ENCODE measurements at places on chromosomes 12 and 14.

DNA sequence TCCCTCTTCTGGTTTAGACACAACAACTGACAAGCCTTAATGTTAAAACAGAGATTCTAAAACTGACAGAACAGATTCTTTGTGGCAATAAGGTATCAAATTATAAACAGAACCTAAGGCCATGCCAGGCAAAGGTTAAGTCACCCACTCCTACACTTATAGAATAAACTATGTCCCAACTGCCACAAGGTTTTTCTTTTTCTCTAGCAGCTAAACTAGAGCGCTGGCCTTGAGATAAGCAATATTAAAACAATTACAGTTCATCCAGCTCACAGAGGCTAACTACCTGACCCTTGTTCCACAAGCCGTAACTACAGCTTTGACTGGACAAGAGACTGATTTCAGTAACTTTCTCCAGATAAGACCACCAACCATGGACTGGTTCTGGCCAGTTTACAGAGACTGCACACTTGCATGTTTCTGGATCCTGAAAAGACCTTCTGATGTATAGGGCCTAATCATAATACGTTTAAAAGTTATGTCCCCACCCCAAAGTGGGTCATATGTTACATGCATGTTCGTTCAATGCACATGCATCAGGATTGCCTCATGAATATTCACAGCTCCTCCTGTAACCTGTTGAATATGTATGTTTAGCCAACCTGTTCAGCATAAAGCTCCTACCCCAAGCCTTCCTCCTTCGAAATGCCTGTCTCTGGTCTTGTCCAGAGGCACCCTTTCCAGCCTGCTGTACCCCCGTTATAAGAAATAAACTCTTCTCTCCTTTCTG, 61.9 kb upstream of the VASH1 start:
- no peak for DNase-seq

DNA sequence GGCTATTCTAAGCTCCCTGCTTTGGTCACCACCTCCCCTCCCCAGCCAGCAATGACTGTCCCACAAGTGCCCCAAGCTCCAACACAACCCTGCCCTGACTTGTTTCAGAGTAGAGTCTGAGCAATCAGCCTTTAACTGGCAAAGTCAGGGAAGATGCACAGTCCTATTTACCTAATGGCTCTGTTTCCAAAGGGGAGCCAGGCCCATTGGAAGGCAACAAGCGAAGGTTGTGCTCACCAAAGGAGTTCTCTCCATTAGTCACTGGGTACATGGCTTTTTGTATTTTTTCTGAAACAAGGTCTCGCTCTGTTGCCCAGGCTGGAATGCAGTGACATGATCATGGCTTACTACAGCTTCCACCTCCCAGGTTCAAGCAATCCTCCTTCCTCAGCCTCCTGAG, 267.1 kb upstream of the CRY1 start:
- DNase-seq: no peak

GRCh38 chr14:87081004-87081403, 912.0 kb downstream of the GALC start:
- no peak for DNase-seq

GRCh38 chr12:113276946-113277500, 55.8 kb downstream of the TPCN1 start:
- DNase-seq: no peak

DNA sequence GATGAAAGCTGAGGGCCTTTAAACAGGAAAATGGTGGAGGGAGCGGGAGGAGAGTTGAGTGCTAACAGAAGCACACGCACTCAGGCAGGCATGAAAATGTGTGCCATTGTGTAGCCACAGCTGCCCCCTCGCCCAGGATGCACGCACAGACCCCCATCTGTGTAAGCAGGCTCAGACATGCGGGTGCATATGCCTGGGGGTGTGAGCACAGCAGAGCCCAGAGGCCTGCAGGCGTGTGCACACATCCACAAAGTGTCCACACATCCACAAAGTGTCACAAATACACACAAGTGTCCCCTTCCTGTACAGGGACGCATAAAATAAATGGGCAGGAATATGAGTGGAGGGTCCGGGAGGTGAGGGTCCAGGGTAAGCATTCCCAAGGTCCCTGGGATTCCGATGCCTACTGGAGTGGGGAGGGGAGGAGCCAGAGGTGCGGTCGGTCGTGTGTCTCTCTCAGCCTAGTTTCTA, 805 bp upstream of the KRT7 start:
- no peak for DNase-seq

DNA sequence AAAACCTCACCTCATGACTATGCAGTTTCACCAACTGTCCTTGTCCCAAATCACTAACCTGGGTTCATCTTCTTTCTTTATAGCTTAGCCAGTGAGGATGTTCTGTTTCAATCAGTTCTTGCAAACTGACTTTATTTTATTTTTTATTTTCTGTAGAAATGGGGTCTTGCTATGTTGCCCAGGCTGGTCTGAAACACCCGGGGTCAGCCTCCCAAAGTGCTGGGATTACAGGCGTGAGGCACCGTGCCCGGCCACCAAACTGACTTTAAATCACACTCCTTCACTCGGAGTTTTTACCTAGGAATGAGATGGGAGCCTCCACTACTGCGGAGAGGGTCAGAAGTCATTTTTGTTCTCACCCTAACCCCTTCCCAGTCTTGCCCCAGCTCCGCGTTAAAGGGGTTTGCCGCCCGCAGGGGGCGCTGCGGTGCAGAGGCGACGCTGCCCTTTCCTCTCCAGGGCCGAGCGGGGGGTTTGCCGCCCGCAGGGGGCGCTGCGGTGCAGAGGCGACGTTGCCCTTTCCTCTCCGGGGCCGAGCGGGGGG, 7.0 kb upstream of the B4GALNT3 start:
- no peak for DNase-seq

GRCh38 chr12:15767301-15767700, 21.9 kb downstream of the EPS8 start:
- DNase-seq: no peak

DNA sequence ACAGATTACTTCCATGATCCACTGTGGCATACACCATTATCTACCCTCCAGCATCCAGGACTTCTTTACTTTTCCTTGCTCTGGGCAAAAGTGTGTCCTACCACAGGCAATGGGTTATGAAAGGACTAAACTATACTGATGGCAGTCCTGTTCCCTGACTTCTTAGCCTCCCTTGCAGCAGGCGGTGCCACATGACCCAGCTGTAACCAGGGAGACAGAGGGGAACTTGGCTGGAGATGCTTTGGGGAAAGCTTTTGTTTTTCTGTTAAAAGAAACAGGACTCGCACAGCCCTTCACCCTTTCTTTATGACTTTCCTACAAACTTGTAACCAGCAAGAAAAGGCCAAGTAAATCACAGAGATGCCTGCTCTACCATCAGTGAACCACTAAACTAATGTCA, 394.4 kb downstream of the PCNX1 start:
- no peak for DNase-seq

DNA sequence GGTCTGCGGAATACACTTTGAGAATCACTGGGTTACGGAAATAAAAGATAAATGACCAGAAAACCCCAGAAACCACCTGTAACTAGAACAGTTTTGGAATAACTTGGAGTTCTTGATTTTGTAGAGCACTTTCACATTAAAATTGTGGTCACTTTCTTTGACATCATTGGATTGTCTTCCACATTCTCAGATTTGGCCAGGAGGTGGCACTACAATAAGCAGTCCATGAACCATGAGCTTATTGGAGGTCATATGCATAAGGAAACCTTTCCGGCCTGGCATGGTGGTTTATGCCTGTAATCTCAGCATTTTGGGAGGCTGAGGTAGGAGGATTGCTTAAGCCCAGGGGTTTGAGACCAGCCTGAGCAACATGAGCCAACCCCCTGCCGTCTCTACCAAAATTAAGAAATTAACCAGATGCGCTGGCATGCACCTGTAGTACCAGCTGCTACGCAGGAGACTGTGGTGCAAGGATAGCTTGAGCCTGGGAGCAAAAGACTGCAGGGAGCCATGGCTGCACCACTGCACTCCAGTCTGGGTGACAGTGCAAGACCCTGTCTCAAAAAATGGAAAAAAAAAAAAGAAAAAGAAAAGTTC, 107.7 kb upstream of the CAND1 start:
- DNase-seq: peak; percentile 44

- no peak for DNase-seq
Observed at GRCh38 chr14:85974602-85975001, 444.7 kb downstream of the FLRT2 start.

DNA sequence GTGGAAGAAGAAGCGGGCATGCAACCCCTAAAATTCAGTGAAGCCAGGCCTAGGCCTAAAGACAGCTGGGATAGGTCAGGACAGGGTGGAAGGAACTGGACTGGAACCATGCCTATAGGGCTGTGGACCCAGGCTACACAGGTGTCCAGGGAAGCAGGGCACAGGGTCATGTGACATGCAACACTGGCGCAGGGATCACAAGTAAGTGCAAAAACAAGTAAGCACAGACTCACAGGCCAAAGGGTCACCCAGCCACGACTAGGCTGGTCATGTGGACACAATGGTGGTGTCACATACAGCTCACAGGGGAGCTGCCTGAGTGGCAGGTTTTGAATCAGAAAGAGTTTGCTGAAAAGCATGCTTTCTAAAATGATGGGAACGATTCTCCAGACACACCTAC, 195.7 kb downstream of the SPTSSA start:
- DNase-seq: no peak

DNA sequence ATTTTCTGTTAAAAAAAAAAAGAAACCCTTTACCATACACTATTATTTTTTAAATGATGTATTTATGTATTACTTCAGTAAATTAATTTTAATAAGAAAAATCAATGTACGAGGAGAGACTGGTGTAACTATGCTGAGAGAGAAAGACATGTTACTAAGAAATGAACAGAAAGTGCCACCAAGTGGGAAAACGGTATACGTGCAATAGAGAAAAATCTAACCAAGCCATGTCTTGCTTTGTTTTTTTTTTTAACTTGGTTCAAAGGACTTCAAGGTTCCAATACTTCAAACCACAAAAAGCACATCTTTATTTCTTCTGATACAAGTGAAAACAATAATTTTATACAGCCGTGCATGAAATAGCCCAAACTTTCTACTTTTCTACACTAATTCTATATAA, 22.9 kb downstream of the NDUFA12 start:
- DNase-seq: peak; percentile 32

- no peak for DNase-seq
Observed at GRCh38 chr14:85532374-85533022, 2.6 kb downstream of the FLRT2 start.

DNA sequence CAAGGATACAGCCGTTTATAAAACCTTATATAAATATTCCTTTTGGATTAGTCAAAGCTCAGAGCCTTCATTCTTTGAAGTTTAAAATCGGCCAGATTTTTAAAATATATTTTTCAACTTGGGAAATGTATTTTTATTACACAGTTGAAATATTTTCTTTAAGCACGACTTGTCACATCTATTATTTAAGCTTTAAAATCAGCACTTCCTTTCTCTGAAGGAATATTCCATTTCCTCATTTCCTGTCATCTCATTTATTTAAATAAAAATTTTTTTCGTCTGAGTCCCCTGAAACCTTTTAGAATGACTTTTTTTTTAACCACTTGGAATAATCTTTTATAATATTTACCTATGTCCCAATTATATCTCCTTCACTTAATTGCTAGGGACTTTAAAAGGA, 107.5 kb upstream of the PDE3A start:
- no peak for DNase-seq

GRCh38 chr12:34203866-34204620, 181.7 kb downstream of the ALG10 start:
- no peak for DNase-seq

GRCh38 chr12:49811961-49812401, 16.2 kb downstream of the NCKAP5L start:
- DNase-seq: no peak

GRCh38 chr14:37474191-37474590, 120.9 kb downstream of the FOXA1 start:
- DNase-seq: no peak

GRCh38 chr12:17342381-17342961, 736.5 kb upstream of the LMO3 start:
- DNase-seq: no peak

DNA sequence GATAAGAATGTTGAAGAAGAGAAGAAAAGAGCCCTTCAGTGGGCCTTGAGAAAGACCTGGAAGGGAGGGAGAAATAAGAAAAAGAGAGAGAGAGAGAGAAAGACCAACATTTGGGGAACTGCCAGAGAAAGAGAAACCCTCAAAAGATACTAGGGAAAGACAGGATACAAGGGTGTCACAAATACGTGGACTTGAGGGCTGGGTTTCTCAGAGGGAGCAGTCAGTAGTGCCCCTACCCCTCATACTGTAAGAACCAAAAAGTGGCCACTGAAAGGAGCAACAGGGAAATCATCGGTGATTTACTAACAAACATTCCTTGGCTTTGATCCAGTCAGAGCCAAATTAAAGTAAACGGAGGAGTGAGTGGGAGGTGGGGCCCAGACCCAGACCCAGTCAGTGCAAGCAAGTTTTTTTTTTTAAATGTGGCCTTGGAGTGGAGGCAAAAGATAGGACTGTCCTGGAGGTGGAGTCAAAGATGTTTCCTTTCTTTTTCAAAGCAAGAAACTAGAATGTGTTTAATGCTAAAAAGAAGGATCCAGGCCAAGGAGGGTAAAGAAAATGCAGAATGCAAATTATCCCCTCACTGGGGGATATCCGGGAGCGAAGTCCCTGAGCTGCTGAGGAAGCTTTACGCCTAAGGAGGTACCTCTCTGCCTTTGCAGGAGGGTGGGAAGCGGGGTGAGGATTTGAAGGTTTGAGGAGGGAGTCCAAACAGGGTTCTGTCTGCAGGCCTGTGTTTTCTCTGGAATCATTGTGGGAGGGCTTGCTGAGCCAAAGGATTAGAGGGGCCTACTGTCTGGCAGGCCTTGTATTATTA, 143.5 kb upstream of the AMIGO2 start:
- DNase-seq: no peak

DNA sequence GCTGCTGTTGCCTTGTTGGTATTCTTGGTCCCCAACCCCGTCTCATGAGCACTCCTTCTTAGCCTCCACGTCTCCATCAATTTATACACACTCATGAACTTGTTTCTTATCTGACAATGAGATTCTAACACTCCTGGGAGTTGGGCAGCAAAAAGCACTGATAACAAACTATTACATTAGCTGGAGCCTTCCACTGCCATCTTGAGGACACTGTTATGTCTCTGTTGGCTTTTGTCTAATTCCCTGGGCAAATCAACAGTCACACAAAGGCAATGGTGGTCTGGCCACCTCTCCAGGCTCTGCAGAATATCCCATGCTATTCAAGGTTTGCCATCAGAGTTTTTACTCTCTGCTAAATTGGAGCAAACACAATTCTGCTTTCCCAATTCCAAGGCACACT, 117.8 kb upstream of the COCH start:
- no peak for DNase-seq

DNA sequence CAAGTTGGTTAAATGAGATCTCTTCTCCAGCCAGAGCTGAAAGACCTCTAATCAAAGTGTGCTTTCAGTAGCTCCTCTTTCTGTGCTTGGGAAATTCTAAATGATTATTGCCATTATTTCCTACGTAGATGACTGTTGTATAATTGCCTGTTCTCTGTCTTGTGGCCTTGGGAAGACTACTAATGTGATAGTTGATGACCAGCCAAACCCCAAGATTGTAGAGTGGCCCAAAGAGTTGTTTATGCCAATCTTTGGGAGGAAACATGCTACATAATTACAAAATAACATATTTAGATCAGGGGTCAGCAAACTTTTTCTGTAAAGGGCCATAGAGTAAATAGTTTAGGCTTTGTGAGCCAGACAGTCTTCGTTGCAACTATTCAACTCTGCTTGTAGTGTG, 135.1 kb upstream of the DIO2 start:
- peak; percentile 37 for DNase-seq

Data from AG10803 (cell line).